GM19239 (cell line): ENCODE measurements at places on chromosomes 7 and 10.

DNA sequence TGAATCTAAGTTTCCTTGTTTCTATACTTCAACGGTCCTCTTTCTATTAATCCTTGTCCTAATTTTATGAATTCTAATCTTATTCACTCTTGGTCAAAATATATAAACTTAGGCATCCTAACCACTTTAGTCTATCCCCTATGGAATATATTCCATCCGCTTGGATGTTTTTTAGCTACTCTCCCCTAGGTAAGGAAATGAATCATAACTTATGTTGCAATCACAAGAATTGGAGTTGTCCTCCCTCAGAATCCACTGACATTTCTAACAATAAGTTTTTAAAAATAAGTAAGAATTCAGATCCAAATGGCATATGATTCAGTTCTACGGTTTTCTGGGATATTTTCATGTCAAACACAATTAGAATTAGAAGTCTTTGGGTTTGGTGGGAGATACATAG is 1081.6 kb downstream of the SORCS1 start:
- no peak for DNase-seq

DNA sequence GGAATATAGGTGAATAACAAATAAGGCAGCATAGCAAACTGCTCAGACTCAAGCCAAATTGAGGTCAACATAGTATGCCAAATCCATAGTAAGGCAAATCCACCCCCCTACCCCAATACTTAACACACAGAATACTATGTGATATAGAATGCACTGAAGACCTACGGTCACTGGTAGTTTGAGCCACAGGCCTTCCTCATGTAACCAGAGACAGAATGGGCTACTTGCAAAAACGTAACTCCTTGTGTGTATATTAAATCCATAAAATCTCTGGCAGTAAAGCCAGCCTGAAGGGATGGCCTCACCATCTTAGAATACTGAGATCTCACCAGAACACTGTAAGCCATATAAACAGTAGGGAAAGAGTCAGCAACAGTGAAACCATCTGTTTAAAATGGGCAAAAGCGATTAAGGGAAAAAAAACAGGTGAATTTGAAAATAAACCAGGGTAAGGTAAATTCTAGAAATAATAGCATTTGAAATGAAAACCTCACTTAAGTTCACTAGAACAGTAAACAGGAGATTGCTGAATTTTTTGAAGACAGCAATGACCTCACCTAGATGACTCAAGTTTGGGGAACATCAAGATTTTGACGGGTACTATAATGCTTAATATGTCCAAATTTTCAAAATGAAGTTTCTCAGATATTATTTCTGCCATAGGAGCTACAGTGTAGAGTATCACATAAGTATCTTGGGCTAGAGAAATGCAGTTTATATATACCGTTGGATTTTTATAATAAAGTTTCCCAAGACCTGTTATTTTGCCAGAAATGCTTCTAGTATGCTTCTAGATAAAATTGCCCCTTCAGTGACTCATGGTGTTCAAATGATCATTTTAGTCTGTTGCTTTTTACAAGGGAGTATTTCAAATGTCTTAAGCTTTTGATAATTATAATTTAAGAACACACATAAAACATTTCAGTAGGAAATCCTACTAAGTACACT is 13.9 kb downstream of the HNRNPA2B1 start:
- no peak for DNase-seq

GRCh38 chr10:15572531-15573045 is 147.1 kb downstream of the ITGA8 start:
- no peak for DNase-seq

DNA sequence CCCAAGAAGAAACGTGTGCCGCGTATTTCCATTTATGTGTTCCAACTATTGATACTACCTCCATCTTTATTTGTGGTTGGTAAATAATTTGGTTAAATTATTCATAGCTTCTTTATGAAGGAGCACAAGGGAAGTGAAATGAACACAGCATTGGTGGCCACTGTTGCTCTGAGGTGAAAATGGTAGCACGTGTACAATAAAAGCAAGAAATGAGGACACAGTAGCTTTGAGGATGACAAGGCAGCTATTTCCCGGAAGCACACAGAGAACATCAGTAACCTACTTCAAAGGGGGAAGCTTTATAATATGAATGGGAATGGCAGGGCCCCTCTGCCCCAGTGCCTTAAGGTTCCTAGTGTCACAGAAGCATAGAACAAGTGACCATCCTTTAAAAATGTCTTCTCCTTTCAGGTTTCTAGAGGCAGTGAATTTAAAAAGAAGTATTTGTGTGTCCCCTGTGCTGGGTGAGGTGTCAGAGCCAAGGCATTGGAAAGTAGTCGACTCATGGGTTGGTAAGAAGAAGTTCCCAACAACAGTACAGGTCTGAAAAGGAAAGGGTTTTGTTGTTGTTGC is 78.8 kb downstream of the SGMS1 start:
- no peak for DNase-seq

GRCh38 chr10:5343561-5343960 is 21.2 kb upstream of the UCN3 start:
- DNase-seq: no peak

GRCh38 chr10:109988212-109988596 is 19.6 kb upstream of the ADD3 start:
- no peak for DNase-seq

DNA sequence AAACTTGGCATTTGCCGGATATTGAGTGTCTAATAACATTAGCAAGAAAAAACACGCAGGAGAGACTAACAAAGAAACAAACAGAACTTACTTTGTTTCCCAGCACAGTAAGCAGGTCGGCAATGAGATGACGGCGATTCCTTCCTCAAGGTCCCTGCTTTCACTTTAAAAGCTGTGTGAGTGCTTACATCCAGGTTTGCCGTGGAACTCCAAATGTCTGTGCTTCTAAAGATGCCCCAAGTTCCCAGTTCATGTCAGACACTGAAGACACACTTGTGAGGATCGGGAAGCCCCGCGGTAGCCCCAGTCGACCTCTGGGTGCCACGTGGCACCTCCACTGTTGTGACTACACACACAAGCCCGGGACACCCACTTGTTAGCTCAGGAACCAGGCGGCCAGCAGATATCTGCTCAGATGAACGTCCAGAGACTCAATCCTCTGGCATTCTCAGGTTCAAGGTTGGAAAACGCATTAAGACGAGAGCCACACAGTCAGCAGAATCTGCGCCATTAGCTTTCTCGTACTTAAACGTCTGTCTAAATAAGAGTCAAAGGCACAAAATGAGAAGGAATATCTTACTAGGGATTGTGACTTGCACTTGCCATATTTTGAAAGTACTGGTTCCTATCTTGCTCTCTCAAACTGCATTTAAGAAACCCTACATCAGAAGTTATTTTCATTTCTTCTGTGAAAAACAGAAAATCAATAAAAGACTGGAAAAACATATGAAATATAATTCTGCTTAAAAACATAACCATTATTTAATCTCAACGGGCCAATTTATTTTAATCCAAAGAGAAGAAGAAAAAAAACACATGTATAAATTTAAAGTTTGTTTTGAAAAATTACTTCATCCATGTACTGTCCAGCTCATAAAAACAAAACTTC is 207.6 kb upstream of the KLF14 start:
- no peak for DNase-seq

DNA sequence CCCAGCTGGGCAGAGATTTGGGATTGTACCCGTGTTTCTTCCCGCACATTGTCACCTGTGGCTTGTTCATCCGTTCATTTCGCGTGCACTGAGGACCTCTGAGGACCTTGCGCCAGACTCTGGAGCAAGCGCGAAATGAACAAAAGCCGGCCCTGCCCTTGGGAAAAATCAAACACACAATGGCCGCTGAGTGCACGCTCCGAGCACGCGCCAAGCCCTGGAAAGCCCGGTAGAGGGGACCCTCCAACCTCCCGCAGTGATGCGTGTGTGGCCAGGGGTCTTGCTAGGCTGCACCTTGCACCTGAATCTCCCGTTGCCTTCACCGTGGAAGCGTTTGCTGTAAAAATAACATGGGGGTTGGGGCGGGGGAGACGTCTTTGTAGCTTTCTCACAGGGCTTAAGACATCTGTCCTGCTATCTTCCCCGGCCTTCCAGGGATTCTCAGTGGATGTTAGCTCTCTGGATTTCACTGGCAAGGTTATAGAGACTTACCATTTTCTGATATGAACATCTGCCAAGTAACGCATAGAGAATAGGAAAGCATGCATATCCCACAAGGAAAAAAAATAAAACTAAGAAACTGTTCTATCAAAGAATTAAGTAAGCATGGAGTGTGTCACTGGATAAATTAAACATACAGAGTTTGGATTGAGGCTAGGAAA is 37.3 kb downstream of the ZNF777 start:
- no peak for DNase-seq

DNA sequence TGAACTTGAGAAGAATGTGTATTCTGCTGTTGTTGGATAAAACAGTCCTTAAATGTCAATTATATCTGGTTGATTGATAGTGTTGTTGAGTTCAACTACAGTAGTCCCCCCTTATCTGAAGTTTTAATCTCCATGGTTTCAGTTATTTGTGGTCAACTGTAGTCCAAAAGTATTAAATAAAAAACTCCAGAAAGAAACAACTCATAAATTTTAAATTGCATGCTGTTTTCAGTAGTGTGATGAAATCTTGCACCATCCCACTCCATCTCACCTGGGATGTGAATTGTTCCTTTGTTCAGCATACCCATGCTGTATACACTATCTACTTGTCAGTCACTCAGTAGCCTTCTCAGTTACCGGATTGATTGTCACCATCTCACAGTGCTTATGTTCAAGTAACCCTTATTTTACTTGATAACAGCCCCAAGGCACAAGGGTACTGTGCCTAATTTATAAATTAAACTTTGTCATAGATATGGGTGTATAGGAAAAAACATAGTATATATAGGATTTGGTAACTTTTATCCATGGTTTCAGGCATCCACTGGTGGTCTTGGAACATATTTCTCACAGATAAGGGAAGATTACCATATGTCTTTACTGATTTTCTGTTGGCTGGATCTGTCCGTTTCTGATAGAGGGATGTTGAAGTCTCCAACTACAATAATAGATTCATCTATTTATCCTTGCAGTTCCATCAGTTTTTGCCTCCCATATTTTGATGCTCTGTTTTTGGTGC is 57.1 kb downstream of the AOAH start:
- no peak for DNase-seq

DNA sequence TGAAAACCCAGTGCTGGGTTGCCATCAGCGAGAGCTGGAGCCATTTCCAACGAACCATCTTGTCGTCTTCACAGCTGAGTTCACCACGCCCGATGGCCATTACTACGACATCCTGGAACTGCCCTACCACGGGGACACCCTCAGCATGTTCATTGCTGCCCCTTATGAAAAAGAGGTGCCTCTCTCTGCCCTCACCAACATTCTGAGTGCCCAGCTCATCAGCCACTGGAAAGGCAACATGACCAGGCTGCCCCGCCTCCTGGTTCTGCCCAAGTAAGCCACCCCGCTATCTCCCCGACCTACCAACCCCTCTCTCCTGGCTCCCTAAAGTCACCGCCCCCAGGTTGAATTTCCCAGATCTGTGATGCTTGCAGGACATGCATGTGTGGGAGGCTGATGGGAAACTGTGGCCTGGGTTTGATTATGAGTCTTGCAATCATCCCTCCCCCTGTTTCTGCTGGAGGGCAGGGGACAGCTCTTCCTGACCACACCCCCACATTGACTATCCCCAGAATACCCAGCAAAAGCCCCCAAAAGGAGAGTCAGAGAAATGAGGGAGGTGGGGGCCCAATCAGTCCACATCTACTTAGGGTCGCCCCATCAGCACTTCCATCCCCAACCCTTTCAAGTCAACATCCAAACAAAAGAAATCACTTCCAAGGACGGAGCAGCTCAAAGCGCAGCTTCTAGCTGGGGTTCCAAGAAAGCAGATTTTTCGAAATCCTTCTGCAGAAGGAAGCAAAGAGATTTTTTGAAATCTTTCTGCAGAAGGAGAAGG is 6.9 kb downstream of the SERPINE1 start:
- no peak for DNase-seq

DNA sequence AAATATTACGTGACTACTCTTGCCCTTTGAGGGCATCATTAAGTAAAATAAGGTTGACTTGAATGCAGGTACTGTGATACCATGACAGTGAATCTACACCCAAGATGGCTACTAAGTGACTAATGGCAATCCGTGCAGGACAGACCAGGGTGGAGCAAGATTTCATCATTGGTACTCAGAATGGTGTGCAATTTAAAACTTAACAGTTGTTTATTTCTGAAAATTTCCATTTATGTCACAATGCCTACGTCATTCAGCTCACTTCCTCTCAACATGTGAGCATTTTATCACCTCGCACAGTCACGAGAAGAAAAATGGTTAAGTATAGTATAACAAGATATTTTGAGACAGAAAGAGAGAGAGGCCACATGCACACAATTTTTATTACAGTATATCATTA is 50.3 kb upstream of the MET start:
- DNase-seq: no peak

DNA sequence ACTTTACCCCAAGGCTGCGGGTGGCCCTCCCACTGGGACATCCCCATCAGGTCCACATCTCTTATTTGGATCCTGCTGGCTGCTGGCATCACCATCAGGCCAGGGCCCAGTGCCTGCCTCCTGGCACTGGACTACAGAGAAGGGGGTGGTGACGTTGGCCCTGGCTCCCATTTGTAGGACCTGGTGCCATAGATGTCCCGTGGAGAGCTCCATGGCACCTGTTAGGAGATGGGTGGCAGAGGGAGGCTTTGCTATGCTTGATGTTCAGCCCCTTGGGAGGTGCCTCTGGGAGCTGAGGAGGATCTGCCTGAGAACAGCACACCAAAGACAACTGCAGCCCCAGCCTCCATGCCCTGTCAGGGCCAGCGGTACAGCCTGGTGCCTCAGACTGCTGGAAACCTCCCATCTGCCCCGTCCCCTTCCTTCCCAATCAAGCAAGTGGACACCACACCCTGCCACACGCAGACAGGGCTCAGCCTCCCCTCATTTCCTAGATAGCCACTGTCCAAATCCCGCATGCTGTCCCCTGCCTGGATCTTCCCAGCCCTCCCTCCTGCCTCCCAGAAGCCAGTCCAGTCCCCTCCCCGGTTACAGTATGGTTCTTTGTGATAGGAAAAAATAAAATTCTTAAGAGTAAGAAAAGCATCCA is 230.0 kb upstream of the GRB10 start:
- no peak for DNase-seq

DNA sequence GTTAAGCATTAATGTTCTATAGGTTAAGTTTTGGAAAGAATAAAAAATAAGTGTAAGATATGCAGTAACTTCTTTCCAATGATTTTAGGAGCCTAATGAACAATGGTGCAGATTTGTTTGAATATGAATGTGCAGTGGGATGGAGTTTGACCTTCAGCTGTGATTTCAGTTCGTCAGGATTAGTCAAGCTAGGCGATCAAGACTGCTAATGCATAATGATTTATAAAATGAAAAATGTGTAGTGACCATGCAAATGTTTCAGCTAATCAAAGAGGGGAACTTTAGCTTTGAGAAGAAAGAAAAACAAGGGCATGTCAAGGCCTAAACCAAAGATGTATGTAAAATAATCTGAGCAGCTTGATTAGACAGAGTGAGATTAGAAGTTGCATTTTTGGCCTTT is 208.5 kb downstream of the FOXP2 start:
- DNase-seq: no peak

GRCh38 chr7:5310822-5311405 is 28.2 kb downstream of the SLC29A4 start:
- no peak for DNase-seq

GRCh38 chr7:29771081-29771816 is 35.1 kb upstream of the WIPF3 start:
- no peak for DNase-seq

- DNase-seq: no peak
Measured at GRCh38 chr7:12508005-12508404, 62.5 kb upstream of the SCIN start.
